ENCODE measurements at places on chromosomes 6 and 20.
A peak's percentile ranks its signal among the peaks of the same experiment; 100 is the strongest.

DNA sequence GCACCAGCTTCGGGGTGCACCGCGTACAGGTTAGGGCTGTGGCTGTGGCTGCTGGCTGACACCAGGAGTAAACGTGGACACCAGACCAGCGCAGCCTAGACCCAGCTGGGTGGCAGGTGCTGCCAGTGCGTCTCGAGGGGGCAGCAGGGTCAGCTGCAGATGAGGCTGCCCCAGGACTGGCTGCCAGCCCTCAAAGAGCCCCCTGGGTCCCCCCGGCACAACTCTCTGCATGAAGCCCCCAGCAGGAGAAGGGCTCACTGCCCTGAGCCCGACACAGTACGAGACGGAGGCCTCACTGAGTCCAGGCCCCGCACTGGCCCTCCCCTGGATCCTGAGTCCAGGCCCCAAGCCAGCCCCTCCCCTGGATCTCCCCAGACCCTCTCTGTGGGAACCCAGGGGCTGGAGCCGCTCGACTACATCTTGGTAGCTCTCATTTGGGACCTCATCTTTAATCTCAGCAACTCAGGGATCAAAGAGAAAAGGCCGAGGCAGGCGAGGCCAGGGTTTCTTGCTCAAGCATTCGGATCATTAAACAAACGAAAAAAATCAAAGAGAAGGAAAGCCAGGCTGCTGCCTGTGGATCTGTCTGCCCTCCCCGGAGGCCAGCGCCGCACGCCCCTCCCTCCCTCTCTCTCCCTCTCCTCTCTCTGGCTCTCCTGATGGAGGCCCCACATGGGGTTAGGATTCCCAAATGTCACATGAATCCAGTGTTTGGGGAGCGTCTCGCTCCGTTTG is 7.0 kb upstream of the NKAIN4 start:
- DNase-seq: peak; percentile 51

- peak; percentile 14 for DNase-seq
Observed at GRCh38 chr6:24930431-24930871, 5.3 kb downstream of the RIPOR2 start.

- peak; percentile 71 for DNase-seq
Observed at GRCh38 chr6:17101422-17102257, at the start of gene STMND1. Gene STMND1, plus strand, starts transcription at chr6:17102050. Its CDS starts 208 bp downstream, at chr6:17102258.

GRCh38 chr6:143396497-143397226 is 53.8 kb downstream of the ADAT2 start:
- no peak for DNase-seq

DNA sequence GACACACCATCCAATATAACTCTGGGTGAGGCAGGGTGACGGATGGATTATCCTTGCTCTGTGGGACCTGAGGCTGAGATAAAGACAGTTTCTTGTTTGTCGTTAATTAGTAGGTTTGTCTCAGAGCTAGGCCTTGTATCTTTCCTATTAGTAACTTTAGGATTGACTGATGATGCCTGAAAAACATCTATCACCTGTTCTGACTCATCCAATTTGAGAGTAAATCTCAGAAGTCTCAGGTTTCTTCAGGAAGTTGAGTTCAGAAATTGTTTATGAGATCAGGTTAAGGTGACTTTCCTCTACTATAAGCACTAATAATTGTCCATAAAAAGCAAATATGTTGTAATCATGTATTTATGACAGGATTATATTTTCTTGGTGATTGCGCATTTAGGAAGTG is 129.5 kb upstream of the SUPT3H start:
- DNase-seq: no peak

GRCh38 chr6:135285165-135285564 is 104.1 kb downstream of the MYB start:
- DNase-seq: no peak

DNA sequence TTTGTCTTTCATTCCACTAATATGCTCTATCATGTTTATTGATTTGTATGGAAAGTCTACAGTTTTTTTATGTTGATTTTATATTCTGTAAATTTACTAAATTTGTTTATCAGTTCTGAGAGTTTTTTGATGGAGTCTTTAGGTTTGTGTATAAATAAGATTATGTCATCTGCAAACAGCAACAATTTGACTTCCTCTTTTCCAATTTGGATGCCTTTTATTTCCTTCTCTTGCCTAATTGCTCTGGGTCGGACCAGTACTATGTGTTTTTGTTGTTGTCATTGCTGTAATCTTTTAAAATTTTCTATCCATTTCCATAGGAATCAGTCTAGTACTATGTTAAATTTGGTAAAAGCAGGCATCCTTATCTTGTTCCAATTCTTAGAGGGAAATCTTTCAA is 31.5 kb upstream of the POLR1H start:
- no peak for DNase-seq

Data from ELF-1 (cell line).